SK-N-DZ (cell line): ENCODE measurements at places on chromosomes 2 and 18.

DNA sequence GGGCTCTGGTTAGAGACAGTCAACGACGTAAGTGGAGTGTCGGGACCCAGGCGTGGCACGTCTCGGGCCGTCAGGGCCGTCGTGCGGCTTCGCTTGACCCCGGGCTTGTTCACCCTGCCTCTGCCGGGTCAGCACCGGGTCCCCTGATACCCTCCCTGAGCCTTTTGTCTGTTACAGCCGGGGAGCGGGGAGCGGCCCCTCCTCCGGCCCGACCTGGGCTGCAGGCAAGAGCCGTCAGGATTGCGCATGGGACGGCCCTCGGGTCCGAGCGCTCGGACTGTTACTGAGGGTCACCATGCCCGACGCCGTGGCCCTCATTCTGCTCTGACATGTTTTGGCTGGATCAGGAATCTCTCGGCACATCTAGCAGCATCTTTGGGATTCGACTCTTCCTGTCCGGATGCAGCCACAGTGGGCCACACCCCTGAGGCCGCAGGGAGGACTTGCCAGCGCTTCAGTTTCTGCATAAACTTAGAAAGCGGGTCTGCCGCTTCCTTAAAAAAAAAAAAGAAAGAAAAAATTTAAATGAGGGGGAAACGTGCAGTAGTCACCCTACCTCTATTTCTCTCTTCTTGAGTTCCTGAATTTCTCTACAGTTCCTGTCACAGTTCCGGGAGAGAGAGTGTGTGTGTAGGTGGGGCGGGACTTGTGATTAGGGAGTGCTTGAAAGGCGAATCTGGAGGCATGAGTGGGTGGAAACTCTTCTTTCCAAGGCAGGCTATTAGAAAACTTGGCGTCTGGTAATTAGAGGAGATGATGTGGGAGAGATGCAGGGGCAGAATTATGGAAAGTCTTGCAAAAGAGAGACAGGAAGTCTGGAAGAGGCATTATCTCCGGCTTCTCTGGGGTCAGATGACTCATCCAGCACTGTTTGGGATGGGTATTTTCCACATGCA, 909 bp downstream of the TMEM87B start:
- DNase-seq: peak; percentile 44

DNA sequence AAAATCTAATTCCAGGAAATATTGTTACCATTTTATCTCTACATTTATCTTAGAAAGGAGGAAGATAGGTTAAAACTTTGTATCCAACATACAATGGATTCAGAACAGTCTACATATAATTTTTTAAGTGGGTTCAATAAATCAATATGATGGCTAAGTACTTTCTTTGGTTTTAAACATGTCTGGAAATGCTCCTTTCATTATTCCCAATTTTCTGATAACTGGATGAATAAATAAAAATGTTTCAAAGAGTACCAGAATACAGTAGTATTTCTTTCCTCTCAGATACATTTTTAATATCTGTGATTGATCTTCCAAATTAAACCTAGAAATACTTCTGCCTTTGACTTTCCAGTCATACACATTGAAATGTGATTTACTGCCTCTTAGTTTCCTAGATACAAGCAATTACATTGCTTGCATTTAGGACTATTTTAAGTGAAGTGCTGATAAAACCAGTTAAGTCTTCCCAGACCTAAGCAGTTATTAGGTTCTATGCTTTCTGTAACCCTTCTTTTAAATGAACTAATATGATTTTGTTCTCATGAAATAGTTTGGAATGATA, 283.5 kb downstream of the CCDC178 start:
- peak; percentile 67 for DNase-seq

DNA sequence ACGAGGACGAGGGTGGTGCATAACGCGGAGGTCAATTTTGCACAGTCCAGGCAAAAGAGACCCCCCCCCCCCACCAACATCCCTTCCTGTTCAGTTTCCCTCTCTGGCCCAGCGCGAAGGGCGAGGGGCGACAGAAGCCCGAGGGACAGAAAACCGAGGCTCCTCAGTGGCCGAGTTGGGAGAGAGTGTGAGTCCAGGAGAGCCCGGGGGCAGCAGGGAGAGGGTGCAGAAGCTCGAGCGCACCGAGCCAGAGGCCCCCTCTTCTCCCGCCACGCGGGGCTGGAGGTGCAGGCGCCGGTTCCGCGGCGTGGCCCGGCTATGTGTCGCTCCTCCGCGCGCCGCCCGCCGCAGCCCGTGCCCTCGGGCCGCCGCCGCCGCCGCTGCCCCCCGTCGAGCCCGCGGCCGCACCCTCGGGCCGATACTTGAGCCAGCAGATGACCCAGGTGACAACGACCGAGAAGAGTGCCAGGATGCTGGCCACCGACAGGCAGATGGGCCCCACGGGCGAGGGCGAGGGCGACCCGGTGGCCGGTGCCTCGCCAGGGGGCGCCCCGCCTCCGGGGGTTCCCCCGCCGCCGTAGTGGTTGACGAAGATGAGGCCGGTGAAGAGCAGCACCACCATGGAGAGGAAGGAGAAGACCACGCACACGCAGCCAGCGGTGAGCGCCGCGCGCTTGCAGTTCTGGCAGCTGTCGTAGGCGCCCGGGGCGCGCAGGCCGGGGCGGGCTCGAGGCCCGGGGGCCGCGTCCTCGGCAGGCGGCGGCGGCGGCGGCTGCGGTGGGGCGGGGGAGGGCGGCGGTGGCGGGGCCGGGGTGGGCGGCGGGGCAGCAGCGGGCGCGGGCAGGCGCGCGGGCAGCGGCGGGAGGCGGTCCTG, 20.2 kb upstream of the PAX3 start:
- DNase-seq: peak; percentile 77

GRCh38 chr18:70246061-70246466, 40.6 kb upstream of the RTTN start:
- DNase-seq: no peak

- DNase-seq: peak; percentile 85
Observed at GRCh38 chr2:177530561-177530960, 138.0 kb downstream of the AGPS start.

DNA sequence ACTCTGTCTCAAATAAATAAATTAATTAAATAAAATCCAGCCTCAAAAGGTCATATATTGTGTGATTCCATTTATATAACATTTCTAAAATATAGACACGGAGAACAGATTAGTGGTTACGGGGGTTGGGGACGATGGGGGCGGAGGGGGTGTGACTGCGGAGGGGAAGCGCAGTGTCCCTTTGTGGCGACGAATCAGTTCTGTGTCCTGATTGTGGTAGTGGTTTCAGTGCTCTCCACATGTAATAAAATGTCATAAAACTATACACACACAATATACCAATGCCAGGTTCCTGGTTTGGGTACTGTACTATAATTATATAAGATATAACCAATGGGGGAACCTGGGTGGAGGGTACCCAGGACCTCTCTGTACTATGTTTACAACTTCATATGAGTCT, 186.4 kb downstream of the ANAPC1 start:
- no peak for DNase-seq

GRCh38 chr18:49717617-49718016, 95.7 kb downstream of the ACAA2 start:
- DNase-seq: no peak

- DNase-seq: no peak
Observed at GRCh38 chr18:9429662-9429993, 45.7 kb upstream of the RALBP1 start.

DNA sequence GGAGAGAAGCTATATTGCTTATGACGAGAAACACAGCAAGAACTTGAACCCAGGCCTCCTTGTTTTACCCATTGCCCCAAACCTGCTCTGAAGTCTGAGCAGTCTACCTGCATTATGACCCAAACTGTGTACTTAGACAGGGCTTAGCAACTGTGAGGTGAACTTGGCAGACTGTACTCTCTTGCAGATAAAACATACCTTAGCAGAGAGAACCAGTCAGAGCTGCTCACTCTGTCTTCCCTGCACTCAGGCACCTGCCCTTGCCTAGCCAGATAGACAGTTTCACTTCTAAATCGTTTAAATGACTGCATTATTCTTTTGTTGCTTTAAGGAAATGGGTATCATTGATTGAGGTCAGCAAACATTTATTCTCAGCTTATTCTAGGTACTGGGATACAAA, 20.3 kb downstream of the ITPRID2 start:
- DNase-seq: no peak
